ENCODE measurements at places on chromosomes 12 and 14.

DNA sequence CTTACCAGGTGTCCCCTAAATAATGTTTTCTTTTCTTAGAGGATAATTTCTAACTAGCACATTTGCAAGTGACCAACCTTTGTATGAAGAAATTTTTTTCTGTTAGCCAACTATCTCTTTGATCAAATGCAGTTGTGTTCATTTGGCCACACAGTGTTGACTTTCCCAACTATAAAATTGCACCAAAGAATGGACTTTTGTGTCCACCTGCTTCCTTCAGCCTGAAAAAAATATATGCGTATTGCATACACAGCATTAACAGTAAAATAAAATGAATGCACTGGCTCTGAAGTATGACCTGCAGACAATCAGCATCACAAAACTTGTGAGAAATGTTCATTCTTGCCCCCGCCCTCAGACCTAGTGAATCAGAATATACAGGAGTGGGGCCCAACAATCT is 342.0 kb downstream of the SEC23A start:
- no peak for DNase-seq

GRCh38 chr12:108580531-108580930 is 17.4 kb downstream of the TMEM119 start:
- DNase-seq = no peak

GRCh38 chr14:98955741-98956070 is 316.3 kb downstream of the BCL11B start:
- DNase-seq = no peak

DNA sequence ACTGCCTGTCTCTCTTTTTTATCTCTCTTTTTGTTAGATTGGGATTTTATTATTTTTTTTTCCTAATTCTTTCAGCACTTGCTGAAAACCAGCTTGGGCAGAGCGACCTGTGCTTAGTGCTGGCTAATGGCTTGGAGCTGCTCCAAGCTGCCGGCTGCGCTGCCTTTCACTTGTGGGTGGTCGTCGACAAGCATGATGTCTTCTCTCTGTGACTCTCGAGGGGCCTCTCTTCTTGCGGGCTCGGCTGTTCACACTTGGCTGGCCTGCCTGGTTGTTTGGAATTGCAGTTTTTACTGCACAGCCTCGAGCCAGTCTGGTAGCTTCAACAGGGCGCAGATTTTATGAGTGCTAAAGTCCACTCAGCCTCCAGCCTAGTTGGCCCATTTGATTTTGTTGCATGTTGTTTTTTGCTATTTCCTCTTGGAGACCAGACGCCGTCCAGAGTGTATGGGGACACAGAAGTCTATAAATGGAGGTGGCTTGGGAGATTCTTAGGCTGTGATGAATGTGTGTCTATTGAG is 18.6 kb downstream of the TPCN1 start:
- no peak for DNase-seq

DNA sequence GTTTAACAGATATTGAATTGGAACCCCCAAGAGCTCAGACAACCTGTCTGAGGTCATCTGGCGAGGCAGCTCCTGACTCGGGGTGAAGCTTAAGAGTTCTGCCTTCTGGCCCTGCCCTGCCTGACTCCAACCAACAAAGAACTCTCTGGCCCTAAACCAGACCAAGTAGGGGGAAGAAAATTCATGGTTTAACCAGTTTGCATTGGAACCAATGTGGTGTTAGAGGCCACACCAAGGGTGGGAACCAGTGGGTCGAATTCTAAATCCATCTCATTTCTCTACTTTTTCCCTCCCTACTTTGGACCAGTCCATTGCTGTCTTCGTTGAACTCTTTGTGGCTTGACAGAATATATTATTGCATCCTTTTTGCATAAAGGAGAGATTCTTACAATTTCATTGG is 30.4 kb upstream of the GSG1 start:
- no peak for DNase-seq

GRCh38 chr12:33223956-33224355 is 215.7 kb downstream of the SYT10 start:
- DNase-seq = no peak

GRCh38 chr12:106224355-106224706 is 23.5 kb downstream of the CKAP4 start:
- DNase-seq = no peak

DNA sequence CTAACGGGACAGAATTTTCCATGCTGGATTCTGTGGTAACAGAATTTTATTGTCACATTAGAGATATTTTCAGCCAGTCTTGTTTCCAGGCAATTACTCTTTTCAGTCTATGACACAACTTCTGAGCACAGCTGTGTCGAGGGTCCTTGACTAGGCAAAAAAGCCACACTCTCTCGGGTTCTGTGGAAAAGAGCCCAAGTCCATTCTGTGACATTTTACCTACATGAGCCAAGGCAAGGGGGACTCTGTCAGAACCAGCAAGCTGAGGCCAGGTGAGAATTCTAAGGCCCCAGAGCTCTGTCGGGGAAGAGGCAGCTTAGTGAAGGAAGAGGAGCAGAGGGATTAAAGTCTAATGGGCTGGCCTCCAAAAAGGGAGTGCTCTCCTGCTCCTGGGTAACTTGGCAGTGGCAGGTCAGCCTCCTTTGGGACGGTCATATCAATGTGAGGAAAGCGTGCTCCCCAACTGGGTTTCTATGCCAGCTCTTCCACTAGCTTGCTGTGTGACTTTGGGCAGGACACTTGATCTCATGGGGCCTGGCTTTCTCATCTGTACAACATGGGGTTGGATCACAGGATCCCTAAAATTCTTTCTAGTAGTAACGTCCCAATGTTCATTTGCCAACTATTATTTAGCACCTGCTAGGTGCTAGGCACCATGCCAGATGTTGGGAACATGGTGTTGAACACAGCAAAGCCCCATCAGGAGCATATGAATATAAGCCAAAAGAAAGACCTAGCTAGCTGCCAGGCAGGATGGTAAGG is 16.0 kb upstream of the RIC8B start:
- DNase-seq = no peak

DNA sequence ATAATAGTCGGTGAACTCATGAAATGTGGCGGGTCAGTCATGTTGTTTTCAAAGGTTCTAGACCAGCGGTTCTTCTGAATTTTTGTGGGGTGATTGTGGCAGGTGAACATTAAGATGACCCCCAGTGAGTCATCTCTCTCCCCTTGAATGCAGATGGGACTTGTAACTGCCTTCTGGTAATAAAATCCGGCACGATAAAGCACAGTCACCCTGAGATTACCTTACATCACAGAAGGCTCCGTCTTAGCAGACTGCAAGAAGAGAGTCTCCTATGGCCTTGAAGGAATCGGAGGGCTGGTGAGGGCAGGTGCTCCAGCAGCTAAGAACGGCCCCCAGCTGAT is 189.6 kb downstream of the FOXN3 start:
- DNase-seq = no peak

- DNase-seq = no peak
Measured at GRCh38 chr12:57479043-57479375, 657 bp downstream of the ARHGAP9 start.

DNA sequence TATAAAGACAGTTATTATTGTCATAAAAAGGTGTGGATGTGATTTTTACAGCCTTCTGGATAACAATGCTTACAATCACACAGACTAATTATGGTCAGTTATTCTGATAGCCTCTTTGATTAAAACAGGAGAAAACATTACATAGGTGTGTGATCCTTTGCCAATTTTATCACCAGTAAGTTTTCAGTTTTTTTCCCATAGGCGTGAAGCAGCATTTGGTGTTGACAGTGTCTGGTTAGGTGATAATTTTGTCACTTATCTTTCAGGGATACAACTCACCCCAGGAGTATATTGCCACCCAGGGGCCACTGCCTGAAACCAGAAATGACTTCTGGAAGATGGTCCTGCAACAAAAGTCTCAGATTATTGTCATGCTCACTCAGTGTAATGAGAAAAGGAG is 208.8 kb downstream of the EPS8 start:
- DNase-seq = peak; percentile 37

- no peak for DNase-seq
Measured at GRCh38 chr14:62431496-62431895, 613.8 kb downstream of the KCNH5 start.

DNA sequence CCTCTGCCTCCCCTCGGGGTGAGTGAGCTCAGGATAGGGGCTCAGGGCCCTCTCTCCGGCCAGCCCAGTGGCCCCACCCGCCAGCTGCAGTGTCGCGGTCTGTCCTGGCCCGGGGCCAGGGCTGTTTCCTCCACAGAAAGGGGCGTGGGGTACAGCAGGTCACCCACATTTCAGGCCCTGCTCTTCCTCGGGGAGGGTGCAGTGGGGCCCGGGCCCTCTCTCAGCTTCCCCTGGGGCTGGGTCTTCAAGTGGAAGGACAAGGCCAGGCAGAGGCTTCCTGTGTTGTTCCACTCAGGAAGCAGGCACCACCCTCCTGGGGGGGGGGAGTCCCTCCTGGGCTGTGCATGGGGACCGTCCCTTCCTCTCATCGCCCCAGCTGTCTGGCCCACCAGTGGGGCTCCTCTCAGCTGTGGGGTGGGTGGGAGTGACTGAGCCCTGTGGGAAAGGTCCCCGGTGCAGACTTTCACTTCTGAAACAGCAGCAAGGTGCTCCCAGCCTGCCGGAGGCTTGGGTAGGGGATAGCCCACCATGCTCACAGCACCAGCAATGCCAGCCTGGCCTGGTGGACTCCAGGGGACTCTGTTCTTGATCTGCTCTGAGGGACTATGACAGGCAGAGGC is 3.7 kb downstream of the GPR132 start:
- peak; percentile 66 for DNase-seq

- DNase-seq = no peak
Measured at GRCh38 chr12:101019667-101020066, 190.4 kb downstream of the SLC5A8 start.

DNA sequence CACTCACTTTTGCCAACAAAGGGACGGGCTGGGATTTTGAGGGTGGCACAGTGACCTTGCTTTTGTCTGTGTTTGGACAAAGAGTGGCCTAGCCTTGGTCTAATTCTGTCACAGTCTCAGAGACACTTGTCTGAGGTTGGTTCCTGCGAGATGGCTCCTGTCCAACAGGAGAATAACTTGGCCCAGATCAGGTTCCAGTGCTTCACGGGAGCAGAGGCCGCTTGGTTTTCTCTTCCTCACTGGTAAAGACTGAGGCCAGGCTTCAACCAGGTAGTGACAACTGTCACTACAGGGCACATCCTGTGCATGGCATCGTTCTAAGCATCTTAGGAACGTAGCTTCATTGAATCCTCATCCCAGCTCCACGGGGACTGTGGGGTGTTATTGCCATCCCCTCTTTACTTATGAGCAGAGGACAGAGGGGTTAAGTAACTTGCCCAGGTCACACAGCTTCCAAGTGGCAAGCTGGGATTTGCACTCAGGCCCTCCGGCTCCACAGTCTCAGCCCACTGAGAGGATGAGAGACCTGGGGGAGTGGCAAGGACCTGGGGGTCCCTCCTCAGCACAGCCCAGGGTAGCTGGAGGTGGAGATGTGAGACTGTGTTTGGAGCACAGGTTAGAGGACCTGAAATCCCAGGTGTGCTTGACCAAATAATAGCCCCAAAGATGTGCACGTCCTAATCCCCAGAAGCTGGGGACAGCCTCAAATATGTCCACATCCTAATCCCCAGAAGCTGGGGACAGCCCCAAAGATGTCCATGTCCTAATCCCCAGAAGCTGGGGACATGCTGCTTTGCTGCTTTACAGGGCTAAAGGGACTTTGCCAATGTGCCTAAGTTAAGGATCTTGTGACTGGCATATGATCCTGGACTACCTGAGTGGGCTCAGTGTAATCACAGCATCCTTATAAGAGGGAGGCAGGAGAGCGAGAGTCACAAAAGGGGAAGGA is 179.2 kb upstream of the RTL1 start:
- no peak for DNase-seq

- DNase-seq = peak; percentile 20
Measured at GRCh38 chr12:113186033-113186365, 478 bp downstream of the RITA1 start.

GRCh38 chr12:65923228-65923627 is 98.9 kb downstream of the HMGA2 start:
- DNase-seq = no peak

GRCh38 chr12:45966486-45966885 is 23.9 kb downstream of the SCAF11 start:
- DNase-seq = no peak

GRCh38 chr12:6277982-6278438 is 32.5 kb upstream of the PLEKHG6 start:
- DNase-seq = no peak

DNA sequence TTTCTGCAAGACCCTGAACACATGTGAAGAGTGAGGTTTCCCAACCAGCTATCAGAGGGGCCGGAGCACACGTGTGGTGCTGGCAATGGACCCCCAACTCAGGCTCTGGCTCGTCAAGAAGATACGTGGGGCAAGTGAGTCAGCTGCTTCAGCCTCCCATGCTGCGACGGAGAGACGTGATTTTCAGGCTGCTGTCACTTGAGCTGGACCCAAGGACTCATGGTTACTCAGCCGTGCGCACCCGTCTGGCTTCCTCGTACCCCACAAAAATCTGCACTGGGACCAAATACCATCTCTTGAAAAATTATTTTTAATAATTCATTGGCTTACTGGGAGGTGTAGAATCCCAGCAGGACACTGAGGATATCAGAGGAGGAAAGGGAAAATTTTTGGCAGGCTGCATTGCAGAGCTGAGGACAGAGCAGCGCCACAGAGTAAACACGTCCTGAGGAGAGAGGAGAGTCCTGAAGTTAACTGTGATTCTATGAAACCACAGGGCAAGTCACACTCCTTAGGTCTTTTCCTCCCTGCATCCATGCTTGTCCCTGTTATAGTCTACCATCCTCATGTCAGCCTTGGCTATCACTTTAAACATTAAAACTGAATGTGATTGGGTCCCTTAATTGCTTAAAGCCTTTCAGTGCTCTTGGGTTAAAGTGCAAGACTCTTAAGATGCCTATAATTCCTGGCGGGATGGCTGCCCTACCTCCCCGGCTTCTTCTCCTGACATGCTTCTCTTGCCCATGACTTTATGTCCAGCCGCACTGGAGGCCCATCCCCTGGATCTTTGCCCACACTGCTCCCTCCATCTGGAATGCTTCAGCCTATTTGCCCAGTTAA is 95.3 kb upstream of the SLC35F4 start:
- DNase-seq = no peak

- DNase-seq = no peak
Measured at GRCh38 chr14:54719406-54719805, 152.5 kb downstream of the SAMD4A start.

DNA sequence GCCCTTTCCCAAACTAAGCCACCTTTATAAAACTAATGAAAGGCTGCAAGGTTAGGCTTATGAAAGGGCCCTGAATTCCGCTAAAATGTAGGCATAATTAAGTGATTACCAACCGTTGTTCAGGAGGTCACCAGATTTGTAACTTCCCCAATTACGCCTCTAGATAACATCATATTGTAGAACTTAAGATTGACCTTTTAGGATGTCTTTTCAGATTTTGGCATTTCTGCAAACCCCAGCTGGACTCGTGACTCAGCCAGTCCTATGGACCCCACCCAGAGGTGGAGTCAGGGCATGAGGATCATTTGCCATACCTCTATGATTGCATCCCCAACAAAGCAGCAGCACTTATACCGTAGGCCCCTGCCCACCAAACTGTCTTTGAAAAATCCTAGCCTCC is 3.7 kb upstream of the LPCAT3 start:
- DNase-seq = no peak

- DNase-seq = peak; percentile 73
Measured at GRCh38 chr14:74922752-74923401, at the start of gene RPS6KL1. Gene RPS6KL1 (minus strand): TSS chr14:74923260. CDS start chr14:74921541, 1,719 bp downstream.

- peak; percentile 21 for DNase-seq
Measured at GRCh38 chr12:51082561-51083125, 753 bp downstream of the CSRNP2 start.

- DNase-seq = no peak
Measured at GRCh38 chr12:50050410-50051098, 6.8 kb upstream of the ASIC1 start.

All from CD4-positive, alpha-beta T cell treated with Interleukin-21 for 1 hour (primary cell).